ENCODE measurements at places on chromosomes 11 and 22. TPM values are rescaled to one million over a fixed set of nuclear protein-coding genes. Genes with fewer than 3 reads are reported as not detected.

DEUP1 gene
- not detected for total RNA-seq

MUC6 gene
- not detected for total RNA-seq

CHADL gene
- 3.0 TPM for total RNA-seq

SOX10 gene
- not detected for total RNA-seq

SCGB1C1 gene
- not detected for total RNA-seq

NFAM1 gene
- 0.09 TPM for total RNA-seq

TTLL8 gene
- not detected for total RNA-seq

GLYAT gene
- not detected for total RNA-seq

IL17REL gene
- total RNA-seq, result 0.09 TPM

C22orf31 gene
- total RNA-seq, result not detected

ZNF74 gene
- 11.9 TPM for total RNA-seq

NRIP3 gene
- 37.7 TPM for total RNA-seq

SCUBE2 gene
- 1.8 TPM for total RNA-seq

ELF5 gene
- total RNA-seq, result not detected

GDPD4 gene
- 0.69 TPM for total RNA-seq

OR10A4 gene
- total RNA-seq, result not detected

RFPL3 gene
- not detected for total RNA-seq

ANO9 gene
- total RNA-seq, result not detected

APOA4 gene
- total RNA-seq, result not detected

CLMP gene
- 111 TPM for total RNA-seq

DCUN1D5 gene
- total RNA-seq, result 54.0 TPM

Measured in smooth muscle cell of the umbilical artery (primary cell).